Stimulated activated CD8-positive, alpha-beta memory T cell treated with anti-CD3 and anti-CD28 coated beads, Interleukin-15, amount 100 ng/mL, for 48 hours (primary cell): ENCODE measurements at places on chromosomes 11 and 22.

DNA sequence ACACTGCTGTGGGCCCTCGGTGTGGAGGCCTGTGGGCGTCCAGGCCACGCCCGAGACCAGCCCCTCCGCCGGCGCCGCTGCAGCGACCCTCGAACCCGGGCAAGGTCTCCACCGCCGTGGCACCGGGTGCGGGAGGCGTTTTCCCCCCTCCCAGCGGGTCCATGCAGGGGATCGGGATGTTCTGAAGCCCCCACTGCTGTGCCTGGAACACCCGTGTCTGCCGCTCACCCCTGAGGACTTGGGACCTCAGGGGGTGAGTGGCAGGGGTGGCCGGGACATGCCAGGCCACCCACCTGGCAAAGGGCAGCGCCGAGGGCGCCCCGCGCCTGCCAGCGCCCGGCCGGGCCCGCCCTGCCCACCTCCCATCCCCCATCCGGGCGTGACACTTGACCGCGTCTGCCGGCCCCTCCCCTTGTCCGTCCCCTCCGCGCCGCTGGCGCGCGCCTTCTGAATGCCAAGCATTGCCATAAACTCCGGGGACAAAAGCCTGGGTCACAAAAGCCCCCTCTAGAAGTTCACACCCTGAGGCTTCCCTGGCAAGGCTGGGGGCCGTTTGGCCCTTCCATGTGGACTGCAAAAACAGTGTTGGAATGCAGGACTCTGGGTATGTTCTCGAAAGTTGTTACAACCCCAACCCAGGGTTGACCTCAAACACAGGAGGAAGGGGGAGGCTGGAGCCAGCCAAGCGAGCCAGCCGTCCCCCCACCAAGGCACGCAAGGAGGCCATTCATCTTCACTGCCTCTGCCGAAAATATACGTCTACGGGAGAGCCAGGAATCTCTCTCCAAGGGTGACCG lies 819 bp upstream of the KCNQ1OT1 start:
- DNase-seq, result no peak

DNA sequence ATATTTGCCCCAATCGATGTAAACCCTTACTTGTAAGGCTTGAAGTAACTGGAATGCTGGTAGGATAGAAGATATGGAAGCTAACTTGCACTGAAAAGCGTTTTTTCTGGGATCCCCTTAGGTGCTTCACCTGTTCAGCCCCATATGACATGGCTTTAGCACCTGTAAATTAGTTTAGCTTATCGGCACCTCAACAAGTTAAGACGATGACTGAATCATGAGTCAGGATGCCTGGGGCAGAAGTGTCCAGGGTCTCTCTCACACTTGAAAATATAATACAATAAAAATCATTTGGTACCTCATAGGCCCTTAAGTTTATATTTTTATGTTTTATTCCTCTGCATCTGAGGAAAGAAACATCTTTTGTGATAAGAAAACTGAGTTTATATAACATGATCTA lies 409.2 kb upstream of the LRRC4C start:
- DNase-seq, result no peak

GRCh38 chr11:66762088-66762487 lies 33.1 kb upstream of the SPTBN2 start:
- DNase-seq, result no peak

- peak; percentile 44 for DNase-seq
Observed at GRCh38 chr11:14075118-14076078, 112.9 kb downstream of the SPON1 start.

GRCh38 chr11:10617551-10617950 lies 49.1 kb upstream of the LYVE1 start:
- DNase-seq, result no peak

GRCh38 chr11:121418625-121419114 lies 33.4 kb upstream of the SORL1 start:
- no peak for DNase-seq

DNA sequence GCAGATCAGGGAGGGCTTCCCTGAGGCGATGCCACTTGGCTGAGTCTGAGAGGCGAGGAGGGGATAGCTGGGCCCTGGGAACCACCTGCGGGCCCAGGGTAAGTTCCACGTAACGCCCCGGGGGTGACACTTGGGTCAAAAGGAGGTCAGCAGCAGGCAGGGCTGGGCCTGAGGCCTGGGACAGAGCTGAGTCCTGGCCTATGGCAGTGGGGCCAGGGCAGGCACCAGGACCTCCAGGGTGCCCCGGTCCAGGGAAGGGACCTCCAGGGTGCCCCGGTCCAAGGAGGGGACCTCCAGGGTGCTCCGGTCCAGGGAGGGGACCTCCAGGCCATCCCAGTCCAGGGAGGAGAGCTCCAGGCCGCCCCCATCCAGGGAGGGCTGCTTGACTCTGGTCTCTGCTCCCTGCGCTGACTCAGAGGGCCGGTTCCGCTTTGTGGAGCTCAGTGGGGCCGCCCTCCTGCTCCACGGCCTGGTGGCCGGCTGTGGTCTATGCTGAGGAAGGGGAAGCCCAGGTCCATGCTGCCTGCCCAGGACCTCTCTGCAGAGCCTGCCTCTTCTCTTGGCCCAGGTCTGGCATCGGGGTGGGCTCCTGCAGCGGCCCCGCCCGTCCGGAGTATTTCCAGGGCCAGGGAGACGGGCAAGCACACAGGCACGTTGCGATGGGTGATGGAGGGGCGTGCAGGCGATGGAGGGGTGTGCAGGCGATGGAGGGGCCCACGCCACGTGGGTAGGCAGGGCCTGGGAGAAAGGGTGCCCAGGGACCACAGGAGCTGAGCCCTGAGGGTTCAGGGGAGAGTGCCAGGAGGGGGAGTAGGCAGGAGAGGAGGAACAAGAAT lies 19.5 kb upstream of the WNT7B start:
- no peak for DNase-seq

- DNase-seq, result no peak
Observed at GRCh38 chr22:17198170-17199002, 20.8 kb downstream of the ADA2 start.

DNA sequence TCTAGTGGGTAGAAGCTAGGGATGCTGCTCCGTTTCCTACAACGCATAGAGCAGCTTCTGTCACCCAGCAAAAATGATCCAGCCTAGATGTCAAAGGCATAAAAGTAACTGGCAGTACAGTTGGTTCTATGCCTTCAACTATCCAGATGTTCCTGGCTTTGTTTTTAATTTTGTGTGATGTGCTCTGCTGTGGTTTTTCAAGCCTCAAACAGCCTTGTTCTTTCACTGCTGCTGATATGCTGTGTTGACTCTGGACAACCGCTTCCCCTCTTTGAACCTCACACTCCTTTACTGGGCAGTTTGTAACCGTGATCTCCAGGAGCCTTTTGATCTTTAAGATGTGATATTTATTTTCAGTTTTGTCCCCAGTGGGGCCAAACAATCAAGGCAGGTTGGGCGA lies 116.4 kb downstream of the SEZ6L start:
- DNase-seq, result no peak

GRCh38 chr11:69293819-69294505 lies at the start of gene MYEOV:
Gene MYEOV, plus strand, starts transcription at chr11:69294155. Its CDS starts 1,200 bp downstream, at chr11:69295355.
- DNase-seq, result peak; percentile 25

DNA sequence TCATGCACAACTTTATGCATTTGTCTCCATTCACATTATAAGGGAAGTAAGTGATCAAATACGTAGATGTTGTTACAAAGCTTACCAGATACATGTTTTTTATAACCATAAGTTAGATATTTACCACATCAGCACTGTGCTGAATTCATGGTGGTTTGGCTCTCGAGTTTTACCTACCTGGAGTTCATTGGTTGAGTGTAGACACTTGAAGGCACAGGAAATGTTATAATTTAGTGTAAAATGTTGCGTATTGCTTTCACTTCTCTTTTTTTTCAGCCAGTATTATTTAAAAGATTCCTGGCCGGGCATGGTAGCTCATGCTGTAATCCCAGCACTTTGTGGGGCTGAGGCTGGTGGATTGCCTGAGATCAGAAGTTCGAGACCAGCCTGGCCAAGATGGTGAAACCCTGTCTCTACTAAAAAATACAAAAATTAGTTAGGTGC lies 53.1 kb upstream of the GRK2 start:
- no peak for DNase-seq
